ENCODE measurements at places on chromosomes 4 and X. TPM values are rescaled to one million over a fixed set of nuclear protein-coding genes. Genes with fewer than 3 reads are reported as not detected.
A peak's percentile ranks its signal among the peaks of the same experiment; 100 is the strongest.

DNA sequence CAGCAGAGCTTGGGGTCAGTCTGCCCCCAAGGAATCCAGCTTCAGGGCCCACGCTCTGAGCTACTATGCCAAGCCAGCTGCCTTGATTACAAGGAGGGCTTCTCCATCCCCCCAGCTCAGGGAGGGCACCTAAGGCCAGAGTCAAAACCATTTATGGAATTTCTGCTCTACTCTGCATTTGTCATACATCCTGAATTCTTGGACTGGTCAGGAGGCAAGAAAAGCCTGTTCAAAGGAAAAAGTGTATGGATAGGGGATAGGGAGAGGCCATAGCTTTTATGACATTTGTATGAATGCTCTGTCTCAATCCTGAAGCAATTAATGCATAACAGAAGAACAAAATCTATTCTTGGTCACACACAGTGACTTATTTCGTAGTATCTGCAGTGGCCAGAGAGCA is 32.2 kb downstream of the EDNRA start:
- no peak for DNase-seq

The VCX gene
- not detected for total RNA-seq

DNA sequence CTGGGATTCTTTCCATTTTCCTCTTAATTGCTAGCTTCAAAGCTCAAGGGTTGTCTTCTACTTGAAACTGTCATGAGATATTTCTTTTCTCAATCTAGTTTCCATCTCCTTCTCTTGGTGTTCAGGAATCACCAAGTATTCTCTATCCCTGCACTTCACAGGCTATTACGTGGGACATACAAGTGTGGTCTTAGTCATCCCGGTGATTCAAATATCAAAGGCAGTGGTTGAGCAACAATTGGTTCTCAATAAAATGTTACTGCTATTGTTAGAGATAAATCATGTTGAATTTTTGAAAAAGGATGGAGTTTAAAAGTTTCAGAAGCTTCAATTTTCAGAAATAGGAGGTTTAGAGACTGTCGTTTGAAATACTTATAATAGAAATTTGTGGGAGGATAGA is 812.9 kb downstream of the FSTL5 start:
- no peak for DNase-seq

The PLAC8 gene
- 6.3 TPM for total RNA-seq

DNA sequence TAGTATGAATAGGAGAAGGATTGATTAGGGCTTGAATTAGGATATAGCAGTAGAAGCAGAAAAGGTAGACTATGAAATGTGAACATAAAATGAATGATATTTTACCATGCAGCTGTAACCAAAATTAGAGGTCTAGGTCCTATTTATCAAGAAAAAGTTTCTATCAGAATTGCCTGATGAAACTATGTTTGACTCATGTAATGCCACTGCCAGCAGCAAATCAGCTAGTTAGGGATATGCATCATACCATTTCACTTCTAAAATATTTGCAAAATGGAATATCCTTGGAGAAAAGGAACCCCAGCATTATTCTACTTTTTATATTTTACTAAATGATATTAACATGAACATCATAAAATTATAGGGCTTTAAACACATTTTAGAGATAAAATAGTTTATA is 188.4 kb downstream of the WDFY3 start:
- DNase-seq = no peak

- no peak for DNase-seq
These were observed 177.2 kb downstream of the TRIML1 start for GRCh38 chr4:188316391-188316790.

GRCh38 chr4:64880557-64880956 is 471.3 kb upstream of the TECRL start:
- DNase-seq = no peak

The GYPA gene
- total RNA-seq = not detected

The PABPC1L2B gene
- total RNA-seq = not detected

The KCND1 gene
- 9.7 TPM for total RNA-seq

DNA sequence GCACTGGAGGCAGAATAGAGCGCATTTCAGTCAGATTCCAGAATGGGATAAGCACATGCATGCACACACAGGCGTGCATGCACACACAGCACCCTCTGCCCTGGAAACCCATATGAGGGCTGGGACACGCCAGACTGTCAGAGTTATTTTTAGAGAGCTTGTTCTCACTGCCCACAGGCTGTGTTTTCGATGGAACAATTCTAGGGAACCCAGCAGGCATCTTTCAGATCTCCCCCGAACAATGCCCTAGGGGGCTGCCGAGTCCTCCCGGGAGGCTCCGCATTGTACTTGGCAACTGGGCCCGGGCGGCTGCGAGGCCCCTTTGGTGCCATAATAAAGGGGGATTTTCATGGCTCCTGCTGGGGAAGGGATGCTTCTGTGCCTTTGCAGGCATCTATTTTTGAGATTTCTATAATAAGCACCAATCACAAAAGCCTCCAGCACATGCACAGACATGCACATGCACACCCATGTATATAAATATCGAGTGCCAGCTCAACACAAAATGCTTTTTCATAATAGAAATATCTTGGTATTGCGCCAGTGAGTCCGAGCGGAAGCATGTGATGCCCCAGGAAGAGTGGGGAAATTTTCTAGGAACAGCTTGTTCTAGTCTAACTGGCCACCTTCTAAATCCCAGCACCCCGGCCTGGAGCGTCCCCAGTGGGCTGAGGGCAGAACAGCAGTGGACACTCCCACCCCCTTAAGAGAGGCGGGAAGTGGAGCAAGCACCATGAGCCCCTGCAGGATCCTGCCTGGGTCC is 88.5 kb downstream of the PHKA2 start:
- DNase-seq = no peak

- DNase-seq = no peak
These were observed 137.2 kb upstream of the ARHGEF9 start for GRCh38 chrX:63922221-63922620.

DNA sequence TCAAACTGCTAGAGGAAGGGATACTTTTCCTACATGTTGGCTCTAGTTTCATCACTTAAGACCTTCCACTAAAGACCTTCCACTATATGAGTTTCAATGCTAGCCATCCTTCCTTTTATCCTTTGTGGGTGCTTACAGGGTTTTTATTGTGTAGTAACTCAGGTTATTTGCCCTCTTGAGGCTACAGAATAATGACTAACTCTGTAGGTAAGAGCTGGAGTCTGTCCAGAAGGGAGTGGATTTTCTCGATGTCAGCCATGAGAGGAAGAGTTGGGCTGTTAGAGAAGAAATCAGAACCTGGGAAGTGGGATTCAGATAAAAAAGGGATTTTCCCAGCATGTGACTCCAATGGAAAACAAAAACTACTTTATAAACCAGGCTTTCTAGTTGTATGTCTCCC is 27.5 kb upstream of the HERC5 start:
- DNase-seq = no peak

DNA sequence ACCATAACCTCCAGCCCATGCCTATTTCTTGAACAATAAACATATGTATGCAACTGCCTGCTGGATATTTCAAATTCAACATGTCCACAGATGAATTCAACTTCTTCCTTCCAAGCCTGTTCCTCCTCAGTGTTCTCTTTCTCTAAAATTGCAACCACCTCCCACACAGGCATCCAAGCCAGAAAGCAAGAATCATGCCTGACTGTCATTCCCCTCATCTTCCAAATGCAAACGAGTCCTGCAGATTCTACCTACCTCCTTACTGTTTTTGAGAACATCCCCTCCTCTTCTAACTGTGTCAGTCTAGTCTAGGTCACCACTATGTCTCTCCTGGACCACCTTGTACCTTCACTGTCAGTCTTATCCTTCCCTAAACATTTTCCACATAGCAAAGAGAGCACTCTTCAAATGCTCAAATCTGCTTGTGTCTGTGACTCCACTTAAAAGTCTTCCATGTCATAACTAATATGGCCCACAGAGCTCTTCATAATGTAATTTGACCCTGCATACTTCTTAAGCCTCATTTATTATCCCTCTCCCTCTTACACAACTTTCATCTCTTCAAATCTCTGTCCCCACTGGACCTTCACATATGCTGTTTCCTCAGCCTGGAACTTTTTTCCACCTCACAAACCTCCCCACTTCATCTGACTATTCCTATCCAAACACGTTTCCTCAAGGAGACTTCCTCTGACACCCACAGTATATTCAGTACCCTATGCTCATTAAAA is 25.7 kb downstream of the MAPK10 start:
- no peak for DNase-seq

The UCHL1 gene
- total RNA-seq = 19.3 TPM

The RHOXF2B gene
- not detected for total RNA-seq

The NIPAL1 gene
- 21.0 TPM for total RNA-seq

DNA sequence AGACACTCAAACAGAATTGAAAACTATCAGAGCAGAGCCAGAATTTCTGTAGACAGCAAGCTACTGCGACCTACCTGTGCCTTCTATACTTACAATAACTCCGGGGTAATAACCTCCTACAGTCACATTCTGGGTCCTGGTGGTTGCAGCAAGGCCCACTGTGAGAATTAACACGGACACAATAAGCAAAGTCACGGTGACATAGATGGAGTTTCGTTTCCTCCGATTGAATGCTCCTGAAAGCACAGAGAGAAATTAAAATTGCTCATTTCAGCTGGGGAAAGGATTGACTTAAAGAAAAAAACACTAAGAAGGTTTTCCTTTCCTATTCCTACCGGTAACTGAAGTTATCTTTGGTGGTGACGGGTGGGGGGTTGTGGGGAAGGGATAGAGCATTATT is 7.0 kb downstream of the TMEM255A start:
- DNase-seq = no peak

The RAB39B gene
- 0.44 TPM for total RNA-seq

DNA sequence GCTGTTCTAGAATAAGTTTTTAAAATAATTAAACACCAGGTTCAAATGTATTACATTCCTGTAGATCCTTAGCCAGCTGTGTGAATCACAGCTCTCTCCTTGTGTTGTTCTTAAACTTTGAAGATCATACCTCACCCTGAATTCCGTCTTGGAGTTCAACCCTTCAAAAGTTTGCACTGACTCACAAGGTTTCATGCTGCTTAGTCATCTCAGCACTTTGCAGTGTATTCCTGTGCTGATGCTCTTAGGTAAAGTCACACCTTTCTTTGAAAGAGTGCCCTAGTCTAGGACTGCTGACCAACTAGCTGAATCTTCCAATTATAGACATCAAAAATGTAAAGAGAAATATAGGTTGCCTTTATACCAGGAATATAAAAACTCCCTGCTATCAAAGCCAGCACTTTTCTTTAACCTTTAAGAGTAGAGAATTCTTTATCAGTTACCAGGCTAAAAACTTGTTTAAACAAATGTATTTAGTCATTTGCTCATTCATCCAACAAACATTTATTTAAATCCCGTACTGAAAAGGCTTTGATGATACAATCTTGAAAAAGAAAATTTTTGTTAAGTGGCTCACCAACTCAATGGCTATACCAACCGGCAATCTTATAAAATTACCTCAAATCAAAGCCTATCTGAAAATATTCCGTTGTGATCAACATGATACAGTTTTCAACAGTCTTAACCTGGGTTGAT is 169.7 kb downstream of the RAP1GDS1 start:
- no peak for DNase-seq

DNA sequence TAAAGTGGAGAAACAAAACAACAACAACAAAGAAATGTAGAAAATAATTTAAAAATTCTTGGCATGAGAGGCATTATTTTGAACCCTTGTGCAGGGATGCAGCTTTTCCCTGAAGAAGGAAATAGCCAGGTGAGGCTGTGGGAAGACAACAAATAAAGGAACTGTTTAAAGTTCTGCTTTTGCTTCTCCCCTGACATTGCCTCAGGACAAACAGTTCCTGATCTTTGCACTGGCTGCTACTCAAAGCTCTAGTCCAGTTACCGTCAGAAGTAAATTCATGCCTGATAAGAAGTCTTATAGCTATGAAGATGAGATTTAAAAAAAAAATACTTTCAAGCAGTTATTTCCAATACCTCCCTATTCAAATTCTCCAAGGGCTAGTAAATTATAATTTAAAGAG is 233.8 kb downstream of the IL15 start:
- DNase-seq = no peak

DNA sequence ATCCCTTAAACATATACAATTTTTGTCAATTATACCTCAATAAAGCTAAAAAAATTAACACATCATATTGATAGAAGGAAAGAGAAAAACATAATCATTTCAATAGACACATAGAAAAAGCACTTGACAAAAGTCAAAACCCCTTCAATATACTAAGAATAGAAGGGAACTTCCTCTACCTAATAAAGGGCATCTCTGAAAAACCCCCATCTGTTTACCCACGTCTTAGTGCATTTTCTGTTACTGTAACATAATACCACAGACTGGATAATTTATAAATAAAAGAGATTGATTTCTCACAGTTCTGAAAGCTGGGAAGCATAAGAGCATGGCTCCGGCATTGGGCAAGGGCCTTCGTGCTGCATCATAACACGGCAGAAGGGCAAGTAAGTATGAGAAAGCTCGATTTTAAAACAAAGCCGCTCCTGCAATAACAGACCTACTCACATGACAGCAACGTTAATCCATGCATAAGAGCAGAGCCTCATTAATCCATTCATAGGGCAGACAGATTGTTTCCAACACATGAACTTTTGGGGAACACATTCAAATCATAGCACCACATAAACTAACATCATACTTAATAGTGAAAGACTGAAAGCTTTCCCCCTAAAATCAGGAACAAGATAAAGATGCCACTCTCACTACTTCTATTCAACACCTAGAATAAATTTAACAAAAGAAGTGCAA is 15.7 kb downstream of the STEEP1 start:
- no peak for DNase-seq

The PNMA6A gene
- 0.31 TPM for total RNA-seq

The NPY2R gene
- not detected for total RNA-seq

- DNase-seq = peak; percentile 40
These were observed 9.6 kb upstream of the TMA16 start for GRCh38 chr4:163484906-163485305.

DNA sequence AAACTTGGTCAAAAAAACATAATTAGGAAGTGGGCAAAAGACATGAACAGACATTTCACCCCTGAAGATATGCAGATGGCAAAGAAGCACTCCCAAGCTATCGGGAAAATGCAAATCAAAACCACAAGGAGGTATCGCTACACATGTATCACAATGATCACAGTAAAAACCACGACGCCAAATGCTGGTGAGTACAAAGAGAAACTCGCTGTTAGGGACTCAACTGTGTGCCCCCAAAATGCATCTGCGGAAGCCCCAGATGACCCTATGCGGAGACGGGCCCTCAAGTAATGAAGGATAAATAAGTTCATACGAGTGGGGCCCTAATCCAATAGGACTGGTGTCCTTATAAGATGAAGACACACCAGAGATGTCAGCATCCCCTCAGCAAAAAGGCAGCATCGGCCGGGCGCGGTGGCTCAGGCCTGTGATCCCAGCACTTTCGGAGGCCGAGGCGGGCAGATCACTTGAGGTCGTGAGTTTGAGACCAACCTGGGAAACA is 10.2 kb downstream of the GAK start:
- no peak for DNase-seq

DNA sequence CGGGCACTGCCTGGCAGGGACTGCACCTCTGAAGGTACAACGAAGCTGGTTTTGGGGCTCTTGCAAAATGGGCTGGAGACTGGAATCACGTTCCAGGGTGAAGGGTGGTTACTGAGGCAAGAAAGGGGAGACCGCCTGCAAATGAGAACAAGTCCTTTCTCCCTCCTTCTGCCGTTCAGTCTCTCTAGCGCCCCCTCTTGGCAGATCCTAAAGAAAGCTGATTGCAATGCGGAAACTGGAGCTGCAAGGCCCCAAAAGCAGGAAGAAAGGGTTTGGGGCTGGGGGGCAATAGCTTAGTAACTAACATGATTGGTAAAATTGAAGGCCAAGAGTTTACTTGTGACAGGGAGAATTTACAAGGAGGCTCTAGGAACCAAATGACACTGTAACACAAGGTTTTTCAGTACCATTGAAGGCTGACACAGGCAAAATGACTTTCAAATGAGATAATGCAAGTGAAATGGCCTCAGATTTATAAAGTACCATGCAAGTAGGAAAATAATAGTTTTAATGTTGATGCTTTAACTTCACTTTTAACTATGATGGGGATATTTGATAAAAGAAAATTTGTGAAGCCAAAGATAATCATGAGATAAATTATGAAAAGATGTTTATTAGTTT is 222.7 kb upstream of the HAND2 start:
- peak; percentile 24 for DNase-seq

Data from Calu3 (cell line).